ENCODE measurements at places on chromosomes 4 and X.

DNA sequence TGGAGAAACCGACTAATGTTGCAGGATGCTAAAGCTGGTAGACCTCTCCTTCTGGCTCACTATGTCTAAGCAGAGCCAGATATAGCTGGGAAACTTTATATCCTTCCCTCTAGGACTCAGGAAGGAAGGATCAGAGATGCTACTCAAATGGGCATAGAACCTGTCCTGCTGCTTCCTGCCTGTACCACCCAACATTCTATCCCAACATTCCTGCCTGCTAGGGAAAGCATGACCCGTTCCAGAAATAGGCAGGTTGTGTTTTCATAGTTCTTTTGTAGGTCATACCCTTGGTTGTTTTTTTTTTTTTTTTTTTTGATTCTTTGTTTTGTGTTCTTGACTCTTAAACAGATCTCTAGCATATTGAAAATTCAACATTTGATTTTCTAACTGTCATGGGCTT, 5.3 kb downstream of the NPNT start:
- DNase-seq: no peak

DNA sequence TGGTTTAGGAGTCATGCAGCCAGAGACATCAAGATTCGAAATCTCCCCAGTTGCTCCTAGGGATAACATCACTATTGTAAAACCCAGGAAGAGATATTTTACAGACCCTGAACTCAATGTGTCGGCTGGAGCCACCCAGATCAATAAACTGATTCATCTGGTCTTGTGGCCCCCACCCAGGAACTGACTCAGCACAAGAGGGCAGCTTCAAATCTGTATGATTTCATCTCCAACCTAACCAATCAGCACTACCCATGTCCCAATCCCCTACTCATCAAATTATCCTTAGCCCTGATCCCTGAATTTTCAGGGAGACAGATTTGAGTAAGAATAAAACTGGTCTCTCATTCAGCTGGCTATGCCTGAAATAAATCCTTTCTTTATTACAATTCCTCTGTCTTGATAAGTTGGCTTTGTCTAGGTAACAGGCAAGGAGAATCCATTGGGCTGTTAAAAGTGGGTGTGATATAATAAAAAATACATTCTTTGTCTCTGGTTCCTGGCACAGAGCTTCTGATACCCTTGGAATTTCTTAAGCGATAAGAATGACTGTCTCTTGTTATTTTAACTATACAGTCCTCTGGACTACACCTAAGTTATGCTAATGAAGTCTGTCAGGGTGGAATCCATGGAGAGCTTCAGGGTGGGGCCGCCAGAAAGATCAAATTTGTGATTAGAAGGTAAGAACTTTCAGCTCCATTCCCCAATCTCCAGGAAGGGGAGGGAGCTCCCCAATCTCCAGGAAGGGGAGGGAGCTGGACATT, 44.3 kb upstream of the TNIP3 start:
- DNase-seq: no peak

DNA sequence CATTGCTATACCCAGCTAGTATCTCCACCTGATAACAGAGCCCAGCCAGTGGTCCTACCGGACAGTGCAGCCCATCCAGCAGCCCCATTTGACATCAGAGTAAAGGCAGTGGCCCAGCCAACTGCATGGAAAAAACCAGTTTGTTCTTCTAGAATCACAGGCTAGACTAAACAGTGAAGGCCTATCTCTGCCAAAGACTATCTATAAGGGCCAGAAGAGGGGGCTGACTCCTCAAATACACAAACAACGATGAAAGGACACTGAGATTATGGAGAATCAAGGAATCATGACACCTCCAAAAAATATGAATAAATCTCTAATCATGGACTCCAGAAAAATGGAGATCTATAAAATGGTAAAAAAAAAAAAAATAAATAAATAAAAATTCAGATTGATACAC, 546.4 kb upstream of the HTR2C start:
- DNase-seq: no peak

DNA sequence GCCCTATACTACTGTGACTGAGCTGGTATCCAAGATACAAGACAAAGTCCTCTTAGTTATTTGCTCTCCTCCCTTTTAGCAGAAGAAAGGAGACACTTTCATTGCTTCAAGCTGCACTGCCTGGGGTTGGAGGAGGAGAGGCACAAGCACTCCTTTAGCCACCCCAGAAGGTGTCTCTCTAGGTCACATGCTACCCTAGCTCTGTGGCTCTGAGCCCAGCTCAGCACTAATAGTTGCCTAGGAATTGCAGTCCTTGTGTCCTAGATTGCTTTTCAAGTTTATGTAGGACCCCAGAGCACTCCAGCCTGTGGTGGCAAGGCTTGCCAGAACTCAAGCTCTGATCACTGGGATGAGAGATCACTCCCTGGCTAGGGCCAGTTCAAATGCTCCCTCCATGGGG, 24.4 kb upstream of the LHFPL1 start:
- no peak for DNase-seq

- DNase-seq: no peak
These were observed 62.1 kb upstream of the LANCL3 start for GRCh38 chrX:37509349-37509748.

GRCh38 chrX:40085102-40085551, 12.6 kb downstream of the BCOR start:
- DNase-seq: no peak

DNA sequence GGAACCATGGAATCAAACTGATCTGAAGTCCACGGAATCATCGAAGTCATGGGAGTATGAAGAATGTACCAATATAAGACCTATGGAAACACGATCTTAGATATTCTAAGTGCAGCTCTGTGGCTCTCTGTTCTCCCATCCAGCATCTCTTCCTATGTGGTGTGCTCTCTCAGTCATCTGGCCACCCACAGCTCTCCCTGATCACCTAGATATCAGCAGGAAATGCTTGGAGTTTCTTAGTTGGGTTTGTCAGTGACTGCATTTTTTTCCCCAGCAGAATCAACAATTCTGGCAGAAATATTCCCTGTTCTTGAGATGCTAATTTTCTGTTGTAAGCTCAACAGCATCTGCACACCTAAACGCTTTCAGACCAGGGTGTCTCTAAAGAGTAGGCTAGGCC, 94.1 kb downstream of the GC start:
- no peak for DNase-seq

DNA sequence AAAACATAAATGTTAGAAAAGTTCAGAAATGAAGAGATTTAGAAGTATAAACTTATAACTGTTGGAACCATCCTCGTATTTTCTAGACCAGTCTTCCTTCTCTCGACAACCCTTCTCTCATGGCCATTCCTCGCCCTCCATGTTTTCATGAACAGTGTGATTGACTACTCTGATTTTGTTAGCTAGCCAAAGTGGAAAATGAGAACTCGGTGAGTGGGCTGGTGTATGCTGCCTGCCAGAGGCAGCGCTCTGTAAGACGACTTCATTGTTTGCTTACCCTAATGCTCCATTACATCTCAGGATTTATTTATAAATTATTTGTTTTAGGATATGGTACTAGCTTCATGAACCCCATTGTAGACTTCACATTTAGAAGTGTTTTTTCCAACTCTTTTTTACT, 153.0 kb downstream of the CBR4 start:
- no peak for DNase-seq

- peak; percentile 14 for DNase-seq
These were observed 606.2 kb downstream of the KLHL13 start for GRCh38 chrX:117510453-117510852.

DNA sequence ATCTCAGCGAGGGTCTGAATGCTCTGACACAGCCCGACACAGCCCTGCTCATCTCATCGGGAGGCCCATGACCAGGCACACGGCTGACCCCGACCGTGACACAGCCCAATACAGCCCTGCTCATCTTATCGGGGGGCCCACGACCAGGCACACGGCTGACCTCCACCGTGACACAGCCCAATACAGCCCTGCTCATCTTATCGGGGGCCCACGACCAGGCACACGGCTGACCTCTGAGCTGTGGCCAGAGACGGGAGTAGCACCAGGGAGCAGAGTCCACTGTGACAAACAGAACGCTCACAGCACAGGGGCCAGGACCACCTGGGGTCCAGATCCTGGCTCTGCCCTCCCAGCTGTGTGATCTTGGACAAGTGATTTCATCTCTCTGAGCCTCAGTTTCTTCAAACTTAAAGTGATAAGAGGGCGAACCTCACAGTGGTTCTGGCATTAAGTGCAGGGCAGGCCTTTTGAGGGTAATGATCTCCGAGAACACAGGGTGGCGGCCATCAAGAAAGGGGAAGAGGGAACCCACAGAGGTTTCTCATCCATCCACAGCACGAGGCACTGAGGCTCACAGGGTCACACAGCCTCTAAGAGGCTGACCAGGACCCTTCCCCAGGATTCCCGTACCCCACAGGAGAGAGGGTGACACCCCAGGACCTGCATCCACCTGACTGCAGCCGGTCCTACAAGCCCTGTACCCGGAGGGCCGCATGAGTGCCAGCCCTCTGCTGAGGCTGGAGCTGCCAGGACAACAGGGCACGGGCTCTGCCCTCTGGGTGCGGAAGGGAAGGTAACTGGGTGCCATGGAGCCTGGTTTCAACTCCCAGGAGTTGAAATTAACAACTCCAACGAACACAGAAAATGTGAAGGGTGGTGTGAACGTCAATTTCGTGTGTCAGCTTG, 60.1 kb downstream of the WFS1 start:
- DNase-seq: no peak

DNA sequence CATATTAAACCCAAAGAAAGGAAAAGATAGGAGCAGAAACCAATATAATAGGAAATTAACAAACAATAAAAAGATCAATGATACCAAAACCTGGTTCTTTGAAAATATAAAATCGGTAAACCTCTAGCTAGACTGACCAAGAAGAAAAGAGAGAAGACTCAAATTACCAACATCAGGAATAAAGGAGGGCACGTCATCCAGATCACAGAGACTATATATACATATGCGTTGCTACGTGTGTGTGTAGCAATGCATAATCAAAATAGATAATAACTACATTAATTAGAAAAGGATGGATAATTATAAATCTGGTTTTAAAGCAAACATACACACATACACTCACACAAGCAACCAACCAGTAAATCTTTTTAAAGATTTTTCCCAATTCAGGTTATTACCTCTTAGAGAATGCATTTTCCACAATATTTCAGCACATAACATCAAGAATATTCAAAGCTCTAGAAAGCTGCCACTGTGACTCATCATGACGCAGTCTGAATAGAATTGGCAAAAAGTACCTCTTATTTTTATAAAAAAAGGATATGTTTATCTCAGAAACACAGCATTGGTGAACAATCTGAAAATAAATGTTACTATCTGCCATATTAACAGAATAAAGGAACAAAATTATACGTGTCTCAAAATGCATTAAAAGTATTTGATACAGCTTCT, 41.4 kb upstream of the USP9X start:
- DNase-seq: no peak

DNA sequence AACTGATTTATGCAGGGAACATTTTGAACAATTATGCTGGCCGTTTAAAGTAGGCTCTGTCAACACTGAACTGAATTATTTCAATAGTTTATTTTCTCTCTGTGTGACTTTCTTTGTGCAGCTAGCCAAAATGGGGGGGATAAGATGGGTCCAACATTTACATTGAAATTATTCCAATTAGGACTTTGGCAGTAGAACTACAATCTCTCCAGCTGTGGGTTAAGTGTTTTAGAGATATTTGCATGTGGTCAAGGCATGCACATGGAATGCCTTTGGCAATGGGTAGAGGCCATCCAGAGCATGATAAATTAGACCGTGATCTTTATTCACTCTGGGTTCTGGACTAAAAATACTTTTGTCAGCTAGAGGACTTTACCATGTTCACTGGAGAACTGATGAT, 107.9 kb upstream of the ELOVL6 start:
- peak; percentile 32 for DNase-seq
